ENCODE measurements at places on chromosomes 11 and 22. TPM values are rescaled to one million over a fixed set of nuclear protein-coding genes. Genes with fewer than 3 reads are reported as not detected.
A peak's percentile ranks its signal among the peaks of the same experiment; 100 is the strongest.

PCF11 gene
- total RNA-seq, result 77.0 TPM

GRCh38 chr22:46476547-46476941 lies 60.9 kb downstream of the CELSR1 start:
- no peak for DNase-seq

GRCh38 chr11:7849018-7849417 lies 52.3 kb upstream of the OR5P2 start:
- no peak for DNase-seq

- DNase-seq, result no peak
Observed at GRCh38 chr11:73645121-73645969, 1.0 kb upstream of the PLEKHB1 start.

ANO9 gene
- total RNA-seq, result not detected

OR52E8 gene
- not detected for total RNA-seq

CENPM gene
- 3.7 TPM for total RNA-seq

DNA sequence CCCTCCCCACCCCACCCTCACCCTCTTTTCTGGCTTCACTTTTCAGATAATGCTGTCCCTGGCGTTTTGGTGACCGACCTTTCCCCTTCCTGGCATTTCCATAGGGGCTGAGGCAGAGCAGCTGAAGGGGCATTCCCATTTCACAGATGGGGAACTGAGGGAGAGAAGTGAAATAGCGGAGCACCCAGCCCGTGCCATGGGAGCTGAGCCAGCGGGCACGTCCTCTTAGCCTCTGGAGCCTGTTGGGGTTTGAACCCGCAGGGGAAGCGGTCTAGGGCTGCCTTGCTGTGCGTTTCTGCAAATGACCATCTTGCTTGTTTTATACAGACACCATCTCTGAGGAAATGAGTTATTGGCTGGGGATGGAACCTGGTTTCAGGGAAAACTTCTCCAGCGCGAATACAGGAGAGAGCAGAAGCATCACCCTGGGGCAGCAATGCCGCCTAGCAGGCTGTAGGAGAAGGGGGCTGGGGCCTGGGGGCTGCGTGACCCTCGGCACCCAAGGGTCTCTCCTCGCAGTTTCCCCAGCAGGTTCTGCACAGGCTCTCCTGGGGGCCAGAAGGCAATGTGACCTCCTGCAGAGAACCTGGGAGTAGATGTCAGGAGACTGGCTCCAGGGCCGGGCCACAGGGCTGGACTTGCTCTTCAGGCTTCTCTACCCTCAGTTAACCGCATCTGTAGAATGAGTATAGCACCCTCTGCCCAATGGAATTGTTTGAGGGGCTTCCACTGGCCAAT lies 1.5 kb downstream of the PTPRJ start:
- peak; percentile 32 for DNase-seq

DNA sequence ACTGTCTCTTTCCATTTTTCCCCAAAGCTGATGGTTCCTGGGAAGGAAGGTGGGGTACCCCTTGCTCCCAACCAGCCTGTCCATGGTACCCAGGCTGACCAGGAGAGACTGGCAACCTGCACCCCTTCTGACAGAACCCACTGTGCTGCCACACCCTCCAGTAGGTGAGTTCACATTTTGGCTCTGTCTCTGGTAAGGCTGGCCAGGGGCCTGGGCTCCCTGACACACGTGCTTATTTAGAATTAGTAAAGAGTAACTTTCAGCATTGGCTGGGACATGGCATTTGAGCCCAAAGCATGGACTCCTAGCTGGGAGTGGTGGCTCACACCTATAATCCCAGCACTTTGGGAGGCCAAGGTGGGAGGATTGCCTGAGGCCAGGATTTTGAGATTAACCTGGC lies 35.1 kb downstream of the ARHGAP1 start:
- no peak for DNase-seq
